Stimulated activated CD8-positive, alpha-beta memory T cell treated with anti-CD3 and anti-CD28 coated beads, Interleukin-4, amount 100 ng/mL, for 1 hour (primary cell): ENCODE measurements at places on chromosomes 3 and 15.

GRCh38 chr3:184894051-184894450 lies 82.1 kb downstream of the VPS8 start:
- DNase-seq, result no peak

- no peak for DNase-seq
Measured at GRCh38 chr3:48929358-48930035, 10.9 kb downstream of the ARIH2 start.

GRCh38 chr3:16171009-16171408 lies 3.5 kb upstream of the GALNT15 start:
- no peak for DNase-seq

- no peak for DNase-seq
Measured at GRCh38 chr15:99016680-99017321, 9.2 kb upstream of the PGPEP1L start.

DNA sequence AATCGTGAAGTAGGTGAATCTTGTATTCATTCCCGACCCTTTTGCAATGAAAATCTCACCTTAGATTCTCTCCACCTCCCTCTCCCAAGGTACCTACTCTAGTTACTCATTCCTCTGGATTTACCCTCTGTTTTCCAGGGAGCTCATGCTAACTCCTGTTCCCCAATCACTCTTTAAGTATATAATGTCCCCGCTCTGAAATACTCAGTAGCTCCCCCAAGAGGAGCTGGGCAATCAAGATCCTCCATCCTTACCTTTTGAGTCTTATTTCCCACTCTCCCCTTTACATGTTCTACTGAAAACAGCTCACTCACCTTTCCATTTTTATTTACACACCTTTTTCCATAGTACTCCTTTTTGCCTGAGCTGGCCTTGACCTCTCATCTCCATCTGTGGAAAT lies 599.9 kb downstream of the RBMS3 start:
- no peak for DNase-seq

GRCh38 chr3:180700941-180701340 lies 21.7 kb upstream of the CCDC39 start:
- no peak for DNase-seq

DNA sequence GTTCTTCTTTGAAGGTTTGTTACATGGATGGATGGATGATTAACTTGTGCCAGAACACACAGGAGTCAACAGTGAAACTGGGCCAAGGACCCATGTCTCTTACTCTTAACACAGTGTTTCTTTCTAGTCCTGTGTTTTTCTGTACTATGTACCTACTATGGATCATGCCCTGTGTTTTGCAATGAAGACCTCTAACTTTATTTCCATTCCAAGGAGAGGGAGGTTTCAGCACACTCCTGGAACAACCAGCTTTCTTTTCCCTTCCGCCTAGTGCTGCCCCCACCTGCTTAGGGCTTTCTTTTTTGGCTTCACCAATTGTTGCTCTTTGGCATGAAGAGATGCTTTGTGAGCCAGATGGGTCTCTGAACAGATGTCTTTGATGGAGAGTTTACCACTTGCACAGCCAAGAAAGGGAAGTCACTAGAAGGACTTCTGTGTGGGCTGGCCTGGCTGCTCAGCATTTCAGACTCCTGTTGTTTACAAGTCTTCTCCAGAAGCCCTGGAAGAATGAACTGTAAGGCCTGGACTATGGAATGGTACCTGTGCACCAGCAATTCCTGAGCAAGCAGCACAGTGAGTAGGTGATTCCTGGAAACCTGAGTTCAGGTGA lies 44.5 kb downstream of the SNAPC5 start:
- no peak for DNase-seq

GRCh38 chr15:35626571-35627318 lies 80.8 kb upstream of the DPH6 start:
- no peak for DNase-seq

DNA sequence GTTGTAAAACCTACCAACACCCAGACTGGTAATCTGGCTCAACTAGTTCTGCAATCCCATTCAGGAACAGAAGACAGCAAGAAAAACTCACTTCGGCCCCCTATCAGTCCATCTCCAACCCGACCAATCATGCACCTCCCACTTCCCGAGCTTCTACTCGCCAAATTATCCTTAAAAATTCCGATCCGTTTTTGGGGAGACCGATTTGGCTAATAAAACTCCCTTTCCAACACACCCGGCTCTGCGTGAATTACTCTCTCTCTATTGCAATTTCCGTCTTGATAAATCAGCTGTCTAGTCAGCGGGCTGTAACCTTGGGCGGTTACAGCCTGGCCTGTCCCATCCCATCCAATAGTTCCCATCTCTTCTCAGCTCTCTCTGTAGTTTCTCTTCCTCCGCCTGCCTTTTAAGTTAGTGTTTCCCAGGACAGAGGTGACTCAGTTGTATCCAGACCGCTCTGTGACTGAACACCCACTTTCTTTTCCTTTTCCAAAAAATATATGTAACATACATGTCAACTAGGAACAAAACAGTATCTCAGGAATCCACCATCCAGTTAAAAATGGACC lies 780 bp upstream of the ACAD9 start:
- no peak for DNase-seq

GRCh38 chr3:99969136-99969535 lies 145.2 kb downstream of the FILIP1L start:
- DNase-seq, result no peak

DNA sequence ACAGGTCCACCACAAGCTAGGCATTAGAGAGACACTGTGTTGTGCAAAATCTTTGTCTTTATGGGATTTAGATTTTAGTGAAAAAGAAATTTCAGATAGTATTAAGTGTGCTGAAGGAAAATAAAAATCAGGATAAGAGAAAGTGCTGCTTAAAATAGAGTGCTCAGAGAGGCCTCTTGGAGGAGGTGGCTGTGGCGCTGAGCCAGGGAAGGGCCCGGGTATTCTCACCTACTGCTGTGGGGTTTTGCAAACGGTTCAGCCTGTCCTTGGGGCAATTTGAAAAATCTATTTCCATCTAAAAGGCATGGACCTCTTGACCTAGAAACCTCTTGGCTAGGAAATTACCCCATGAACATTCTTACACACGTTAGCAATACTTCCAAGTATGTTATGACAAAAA lies 267.7 kb downstream of the TJP1 start:
- DNase-seq, result no peak

DNA sequence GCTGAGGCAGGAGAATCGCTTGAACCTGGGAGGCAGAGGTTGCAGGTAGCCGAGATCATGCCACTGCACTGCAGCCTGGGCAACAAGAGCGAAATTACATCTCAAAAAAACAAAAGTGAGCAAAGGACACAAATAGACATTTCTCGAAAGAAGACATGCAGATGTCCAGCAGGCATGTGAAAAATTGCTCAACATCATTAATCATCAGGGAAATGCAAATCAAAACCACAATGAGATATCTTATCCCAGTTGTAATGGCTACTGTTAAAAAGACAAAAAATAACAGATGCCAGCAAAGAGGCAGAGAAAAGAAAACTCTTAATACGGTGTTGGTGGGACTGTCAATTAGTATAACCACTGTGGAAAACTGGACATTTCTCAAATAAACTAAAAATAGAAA lies 20.9 kb downstream of the ASB7 start:
- no peak for DNase-seq

DNA sequence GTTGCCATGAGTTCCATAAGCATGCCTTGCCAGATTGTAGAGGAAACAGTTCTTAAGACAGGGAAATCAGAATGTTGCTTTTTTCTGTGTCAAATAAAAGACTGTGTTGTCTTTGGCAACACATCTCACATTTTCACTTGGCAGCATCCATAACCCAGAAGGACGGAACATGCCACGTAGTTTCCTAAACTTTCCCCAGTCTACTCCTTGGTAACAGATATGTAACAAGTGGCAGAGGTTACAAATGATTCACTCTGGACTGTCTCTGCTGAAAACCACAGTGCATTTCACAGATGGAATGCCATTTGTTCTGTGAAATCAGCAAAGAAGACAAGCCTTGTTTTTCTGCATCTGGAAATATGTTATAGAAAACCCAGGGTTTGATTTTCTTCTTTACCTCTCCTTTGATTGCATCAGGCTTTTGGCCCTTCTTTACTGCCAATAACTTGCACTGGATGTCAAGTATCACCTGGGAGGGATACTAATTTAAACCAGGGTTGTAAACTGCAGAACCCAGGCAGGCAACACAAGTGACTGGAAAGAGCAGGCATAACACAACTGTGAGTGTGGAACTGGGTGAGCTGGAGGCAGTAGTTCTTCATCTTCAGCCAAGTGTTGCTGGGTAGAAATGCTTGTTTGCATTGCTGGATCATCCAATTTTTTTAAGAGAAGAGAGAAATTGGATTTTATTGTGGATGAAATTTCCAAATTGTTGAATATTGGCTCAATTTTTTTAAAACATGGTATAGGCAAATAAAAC lies 124.4 kb upstream of the FOXB1 start:
- DNase-seq, result no peak

GRCh38 chr3:88640581-88640980 lies 466.8 kb upstream of the EPHA3 start:
- no peak for DNase-seq

DNA sequence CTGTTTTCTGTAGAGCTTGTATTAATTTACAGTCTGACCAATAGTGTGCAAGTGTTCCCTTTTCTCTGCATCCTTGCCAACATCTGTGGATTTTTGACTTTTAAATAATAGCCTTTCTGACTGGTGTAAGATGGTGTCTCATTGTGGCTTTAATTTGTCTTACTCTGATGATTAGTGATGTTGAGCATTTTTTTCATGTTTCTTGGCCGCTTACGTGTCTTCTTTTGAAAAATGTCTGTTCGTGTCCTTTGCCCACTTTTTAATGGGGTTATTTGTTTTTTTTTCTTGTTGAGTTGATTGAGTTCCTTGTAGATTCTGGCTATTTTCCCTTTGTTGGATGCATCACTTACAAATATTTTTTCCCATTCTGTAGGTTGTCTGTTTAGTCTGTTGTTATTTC lies 7.6 kb upstream of the ACOX2 start:
- DNase-seq, result no peak

DNA sequence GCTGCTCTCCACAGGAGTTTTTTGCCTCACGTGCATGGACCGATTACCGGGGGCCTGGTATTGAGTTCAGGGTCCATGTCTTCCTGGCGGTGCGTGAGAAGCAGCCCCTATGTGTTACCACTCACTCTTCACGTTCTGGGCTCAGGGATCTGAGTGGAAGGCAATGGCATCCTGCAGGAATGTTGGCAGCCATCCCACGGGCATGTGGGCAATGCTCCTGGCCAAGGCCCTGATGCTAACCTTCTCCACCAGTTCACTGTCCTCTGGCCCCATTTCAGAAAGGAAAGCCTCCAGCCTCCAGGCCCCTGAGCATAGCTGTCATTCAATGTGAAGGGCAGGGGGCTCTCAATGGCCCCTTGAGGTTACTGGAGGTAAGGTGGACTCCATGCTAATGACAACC lies 43.0 kb upstream of the KY start:
- DNase-seq, result no peak
